Kasumi-1 (cell line): ENCODE measurements at places on chromosomes 12 and 14.

GRCh38 chr12:125564753-125565152, 499.5 kb downstream of the AACS start:
- DNase-seq: no peak

DNA sequence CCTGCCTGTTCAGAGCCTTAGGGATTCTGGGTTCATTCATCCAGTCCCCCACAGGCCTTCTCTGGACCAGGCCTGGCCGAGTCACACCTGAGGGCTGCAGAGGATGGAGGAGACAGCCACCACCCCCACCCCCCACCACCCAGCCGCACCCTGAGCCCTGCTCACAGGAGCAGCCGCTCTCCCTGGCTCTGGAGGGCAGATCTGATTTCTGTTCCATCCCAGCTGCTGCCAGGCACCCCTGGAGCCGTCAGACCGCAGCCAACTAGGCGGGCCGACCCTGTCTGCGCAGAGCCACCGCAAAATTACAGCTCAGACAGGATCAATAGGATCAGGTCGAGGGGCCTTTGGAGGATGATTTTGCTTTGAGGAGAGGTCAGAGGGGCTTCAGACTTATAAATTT, 154.6 kb upstream of the MYL2 start:
- no peak for DNase-seq

DNA sequence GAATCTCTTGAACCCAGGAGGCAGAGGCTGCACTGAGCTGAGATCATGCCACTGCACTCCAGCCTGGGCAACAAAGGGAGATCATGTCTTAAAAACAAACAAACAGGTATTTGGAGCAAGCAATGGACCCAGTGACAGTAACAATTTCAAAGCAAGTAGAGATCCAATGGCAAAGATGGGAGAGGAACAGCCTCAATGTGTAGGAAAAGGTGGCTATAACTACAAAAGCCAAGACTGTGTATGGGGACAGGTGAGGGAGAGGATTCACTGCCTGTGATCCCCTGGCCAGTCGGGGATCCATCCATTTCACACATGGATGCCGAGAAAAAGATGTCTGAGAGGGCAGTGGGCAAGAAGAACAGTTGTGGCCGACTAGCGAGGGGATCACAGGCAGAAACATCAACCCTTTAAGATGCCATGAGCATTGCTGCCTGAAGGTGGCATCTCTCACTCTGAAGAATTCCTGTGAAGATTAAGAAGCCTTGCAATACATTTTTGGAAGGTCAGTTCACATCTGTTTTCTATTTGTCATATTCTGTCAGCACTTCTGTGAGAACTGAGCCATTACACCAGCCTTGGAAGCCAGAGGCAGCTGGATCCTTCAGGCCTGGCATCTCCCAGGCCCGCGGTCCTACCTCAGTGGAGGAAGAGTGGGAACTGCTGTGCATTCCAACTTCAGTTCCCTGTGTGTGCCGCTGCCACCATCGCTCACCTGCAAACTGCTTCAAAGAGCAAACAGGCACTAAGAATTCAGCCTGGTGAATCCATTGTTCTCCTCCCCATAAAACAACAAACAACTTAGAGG, 54.5 kb upstream of the FRS2 start:
- peak; percentile 32 for DNase-seq

DNA sequence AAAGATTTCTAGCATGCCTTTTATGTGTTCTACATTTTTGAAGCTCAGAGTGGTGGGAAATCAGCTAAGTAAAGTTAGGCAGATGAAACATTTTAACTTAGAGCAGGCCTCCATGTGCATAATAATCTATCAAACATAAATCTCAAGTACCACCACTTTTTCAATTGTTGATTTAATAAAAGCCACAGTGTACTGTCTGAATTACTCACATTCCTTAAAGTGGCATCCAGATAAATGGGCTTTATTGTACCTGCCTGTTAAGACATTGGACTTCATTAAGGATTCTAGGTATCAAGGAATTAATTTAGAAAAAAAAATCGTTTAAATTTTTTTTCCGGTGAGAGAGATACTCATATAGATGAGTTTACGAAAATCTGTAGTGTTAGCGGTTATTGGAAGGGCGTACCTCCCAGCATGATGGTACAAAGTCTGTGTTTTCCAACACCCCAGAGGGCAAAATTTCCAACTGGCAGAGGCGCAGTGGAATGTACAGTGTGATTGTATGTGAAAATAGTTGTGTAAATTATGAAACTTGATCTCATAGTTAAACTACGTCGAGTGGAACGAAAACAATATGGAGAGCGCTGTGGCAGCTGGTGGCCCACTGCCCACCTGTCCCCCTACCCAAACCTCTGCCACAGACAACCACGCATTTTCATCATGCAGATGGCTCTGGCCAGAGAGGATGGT, 25.0 kb downstream of the ELK3 start:
- DNase-seq: no peak

DNA sequence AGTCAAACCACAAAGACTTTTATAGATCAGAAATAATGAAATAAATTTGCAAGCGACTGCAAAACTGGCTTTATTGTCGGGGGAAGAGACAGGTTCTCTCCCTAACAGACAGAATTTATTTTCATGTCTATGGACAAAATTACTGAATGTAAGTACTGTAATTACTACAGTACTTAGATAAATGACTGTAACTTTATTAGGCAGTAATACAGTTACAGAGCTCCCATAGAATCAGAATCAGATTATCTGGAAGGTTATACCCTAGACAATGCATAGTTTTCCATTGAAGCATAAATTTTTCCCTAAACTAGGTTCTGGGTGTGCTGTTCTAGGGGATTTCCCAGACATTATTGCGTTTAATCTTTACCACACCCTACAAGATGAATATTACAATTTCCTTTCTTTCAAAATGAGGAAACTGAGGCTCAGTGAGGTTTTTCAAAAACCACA, 114.2 kb downstream of the C12orf75 start:
- no peak for DNase-seq

DNA sequence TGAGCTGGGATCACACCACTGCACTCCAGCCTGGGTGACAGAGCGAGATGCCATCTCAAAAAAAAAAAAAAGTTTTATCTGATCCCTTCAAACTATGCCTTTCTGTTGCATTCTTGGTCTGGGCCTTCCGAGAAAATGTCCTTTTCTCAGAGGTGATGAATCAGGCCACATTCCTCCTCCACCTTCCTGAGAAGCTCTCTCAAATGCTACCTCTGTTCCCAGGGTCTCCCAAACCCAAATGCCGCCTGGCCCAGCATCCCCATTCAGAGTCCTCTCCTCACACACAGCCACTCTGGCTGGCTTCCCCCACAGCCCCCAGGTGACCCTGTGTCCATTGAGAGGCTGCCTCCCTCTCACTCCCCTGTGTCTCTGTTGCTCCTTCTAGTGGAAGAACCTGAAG, 19.7 kb upstream of the TMED10 start:
- no peak for DNase-seq

DNA sequence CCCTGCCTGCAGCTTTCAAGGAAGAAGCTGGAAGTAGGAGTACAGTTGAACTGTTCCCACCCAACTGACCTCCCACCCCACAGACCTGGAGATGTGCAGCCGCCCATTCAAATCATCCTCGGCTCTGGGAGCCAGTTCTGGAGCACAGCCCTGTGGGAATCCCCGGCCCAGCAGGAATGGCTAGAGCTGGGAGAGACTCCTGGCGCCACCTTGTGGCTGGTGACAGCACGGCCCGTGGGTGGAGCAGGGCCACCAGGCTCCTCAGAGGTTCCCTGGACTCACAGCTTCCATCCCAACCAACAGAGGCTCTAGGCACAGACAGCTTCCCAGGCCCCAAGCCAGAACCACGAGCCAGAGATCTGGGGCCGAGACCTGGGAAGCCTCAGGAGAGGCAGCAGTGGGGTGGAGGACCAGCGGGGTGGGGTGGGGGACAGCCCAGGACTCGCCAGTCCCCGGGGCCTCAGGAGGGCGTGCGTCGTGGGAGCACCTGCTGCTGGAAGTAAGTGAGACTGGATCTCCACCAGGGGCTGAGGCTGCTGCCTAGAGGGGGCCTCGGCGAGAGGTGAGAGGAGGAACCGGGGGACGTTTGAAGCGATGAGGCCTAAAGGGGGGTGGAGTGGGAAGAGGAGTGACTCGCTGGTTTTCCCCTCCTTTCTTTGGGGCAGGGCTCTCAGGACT, 43.4 kb downstream of the RNF34 start:
- peak; percentile 50 for DNase-seq

GRCh38 chr14:61872452-61872851, 110.2 kb downstream of the SNAPC1 start:
- peak; percentile 64 for DNase-seq

DNA sequence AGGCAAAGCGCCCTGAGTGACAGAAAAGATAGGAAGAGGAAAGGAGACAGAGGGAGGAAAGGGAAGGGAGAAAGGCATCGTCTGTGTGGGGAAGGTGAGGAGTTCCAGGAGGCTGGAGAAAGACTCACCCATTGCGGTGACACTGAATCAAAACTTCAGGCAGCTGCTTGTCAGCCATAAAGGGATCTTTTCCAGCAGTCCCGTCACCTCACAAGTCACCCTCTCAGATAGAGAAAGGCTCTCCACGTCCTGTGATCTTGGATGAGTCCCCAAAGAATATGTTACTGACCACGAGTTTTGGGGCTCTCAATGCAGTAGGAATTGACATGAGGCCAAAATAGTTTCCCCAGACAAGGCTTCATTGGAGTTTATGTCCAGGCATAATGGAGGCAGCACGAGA, 9.8 kb upstream of the GMFB start:
- no peak for DNase-seq

GRCh38 chr14:74515891-74516412, 22.4 kb downstream of the ISCA2 start:
- DNase-seq: no peak

GRCh38 chr14:21796916-21797315, 123.3 kb upstream of the OR4E1 start:
- peak; percentile 3 for DNase-seq

DNA sequence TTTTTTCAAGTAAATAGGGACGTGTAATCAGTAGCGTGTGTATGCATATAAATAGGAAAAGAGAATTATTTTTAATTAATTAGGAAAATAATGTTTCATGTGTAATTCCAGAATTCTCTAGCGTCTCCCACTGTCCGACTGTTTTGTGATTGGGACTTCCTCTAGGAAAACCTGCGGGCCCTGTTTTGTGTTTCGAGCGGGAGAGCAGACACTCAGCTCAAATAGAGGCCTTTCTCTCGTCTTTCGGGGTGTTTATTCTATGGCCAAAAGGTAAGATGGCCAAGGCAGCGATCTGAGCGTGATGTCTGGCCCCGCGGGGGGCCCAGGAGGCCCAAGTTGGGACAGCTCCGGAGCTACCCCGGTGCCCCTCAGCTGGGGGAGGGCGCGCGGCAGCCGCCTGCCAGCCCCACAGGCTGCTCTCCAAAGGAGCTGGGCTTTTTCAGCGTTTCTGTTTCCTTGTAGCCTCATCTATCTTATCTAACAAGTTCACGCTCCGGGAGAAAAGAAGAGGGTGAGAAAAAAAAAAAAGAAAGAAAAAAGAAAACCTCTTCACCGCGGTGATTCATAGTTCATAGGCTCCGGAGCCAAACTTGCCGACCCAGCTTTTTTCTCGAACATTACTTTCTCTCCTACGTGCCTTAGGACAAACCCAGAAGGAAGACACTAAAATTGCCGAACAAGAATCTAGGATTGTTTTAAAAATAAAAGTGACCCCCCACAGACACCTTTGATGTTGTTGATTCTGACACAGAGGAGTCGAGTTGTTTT, 7.5 kb upstream of the FOXG1 start:
- DNase-seq: no peak

- no peak for DNase-seq
Measured at GRCh38 chr12:34342048-34342447, 319.8 kb downstream of the ALG10 start.

- no peak for DNase-seq
Measured at GRCh38 chr12:6555018-6555691, 687 bp downstream of the IFFO1 start.
